H1 (cell line): ENCODE measurements at places on chromosomes 12 and 14. TPM values are rescaled to one million over a fixed set of nuclear protein-coding genes. Genes with fewer than 3 reads are reported as not detected.

DNA sequence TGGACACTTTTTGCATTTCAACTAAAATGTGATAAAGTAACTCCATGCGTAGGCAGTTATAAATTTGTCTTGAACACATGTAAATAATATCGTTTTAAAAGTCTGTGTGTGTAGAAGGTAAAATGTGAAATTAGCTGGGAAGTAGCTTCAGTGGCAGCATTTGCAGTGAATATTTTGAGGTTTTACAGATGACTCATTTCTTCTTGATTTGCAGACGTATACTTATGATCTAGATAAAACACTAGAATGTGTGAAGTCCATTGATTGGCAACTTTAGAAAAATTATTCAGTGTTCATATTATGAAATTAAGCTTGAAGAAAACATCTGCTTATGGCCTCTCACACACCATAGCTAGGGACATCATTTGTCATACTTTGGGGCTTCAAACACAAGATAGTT is 788.6 kb upstream of the NOVA1 start:
- H3K27ac ChIP-seq, result no peak overlapping the region
- DNase-seq, result no peak
- no peaks in the 10 kb centered on the region for H3K27me3 ChIP-seq
- no peaks in the 10 kb centered on the region for H3K36me3 ChIP-seq
- no peaks in the 10 kb centered on the region for H3K4me1 ChIP-seq

DNA sequence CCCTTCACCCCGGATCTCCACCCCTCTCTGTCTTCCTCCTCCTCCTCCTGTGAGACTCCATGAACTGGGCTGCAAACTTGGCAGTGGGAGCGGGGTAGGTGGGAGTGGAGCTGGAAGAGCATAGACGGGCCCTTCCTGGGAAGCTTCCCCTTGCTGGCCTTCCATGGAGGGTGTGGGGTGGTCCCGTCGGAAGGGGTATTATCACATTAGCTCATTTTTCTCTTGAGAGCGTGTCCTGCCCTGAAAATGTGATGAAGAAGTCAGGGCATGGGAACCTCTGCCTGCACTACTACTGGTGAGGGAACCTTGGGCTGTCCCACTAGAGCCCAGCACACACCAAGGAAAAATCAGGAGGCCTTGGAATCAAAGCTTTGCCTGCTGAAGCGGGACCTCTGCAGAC is 66.5 kb downstream of the CACNA1C start:
- H3K27ac ChIP-seq, result no peak overlapping the region
- H3K27me3 ChIP-seq, result peaks cover 1% of the 10 kb centered on the region
- DNase-seq, result no peak
- H3K36me3 ChIP-seq, result no peaks in the 10 kb centered on the region
- H3K4me1 ChIP-seq, result no peaks in the 10 kb centered on the region
- H3K4me3 ChIP-seq, result no peak overlapping the region

DNA sequence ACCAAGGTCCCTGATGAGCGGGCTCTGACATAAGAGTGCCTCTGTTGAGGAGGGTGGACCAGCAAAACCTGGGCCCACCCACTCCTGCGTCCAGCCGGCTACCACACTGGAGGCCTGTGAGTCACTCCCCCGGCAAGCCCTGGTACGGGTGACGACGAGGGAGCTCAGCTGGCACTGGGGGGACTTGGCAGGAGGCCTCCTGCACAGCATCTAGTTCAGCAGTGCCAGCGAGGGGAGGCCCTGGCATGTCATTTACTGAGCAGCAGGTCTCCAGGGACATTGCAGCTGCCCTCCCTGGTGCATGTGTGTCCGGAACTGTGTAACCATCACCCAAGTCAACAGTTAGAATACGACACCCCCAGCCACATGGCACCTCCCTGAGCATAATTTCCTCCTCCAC is 24.4 kb downstream of the CD9 start:
- no peak for DNase-seq
- peaks cover 4% of the 10 kb centered on the region for H3K4me1 ChIP-seq
- no peak overlapping the region for H3K27ac ChIP-seq
- H3K4me3 ChIP-seq, result no peak overlapping the region

DNA sequence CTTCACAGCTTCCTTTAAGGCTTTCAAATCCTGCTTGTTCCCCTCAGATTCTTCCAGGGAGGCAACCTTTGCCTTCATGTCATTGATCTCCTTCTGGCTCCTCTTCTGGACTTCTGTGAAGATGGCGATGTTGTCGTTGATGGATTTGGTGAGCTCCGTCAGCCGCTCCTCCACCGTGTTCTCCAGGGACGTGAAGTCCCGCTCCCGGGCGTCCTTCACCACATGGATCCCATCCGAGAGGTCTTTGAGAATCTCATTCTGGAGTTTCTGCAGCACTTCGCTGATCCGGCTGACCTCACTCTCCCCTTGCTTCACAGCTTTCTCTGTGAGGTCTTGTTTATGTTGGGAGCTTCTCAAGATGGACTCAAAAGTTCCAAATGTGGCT is 7.9 kb downstream of the CKAP4 start:
- no peaks in the 10 kb centered on the region for H3K4me1 ChIP-seq
- no peak overlapping the region for H3K27ac ChIP-seq
- H3K36me3 ChIP-seq, result peaks cover 23% of the 10 kb centered on the region

GRCh38 chr14:51507511-51507905 is 144.2 kb upstream of the FRMD6 start:
- DNase-seq, result no peak
- H3K36me3 ChIP-seq, result no peaks in the 10 kb centered on the region
- no peaks in the 10 kb centered on the region for H3K27me3 ChIP-seq
- H3K4me3 ChIP-seq, result no peak overlapping the region

DNA sequence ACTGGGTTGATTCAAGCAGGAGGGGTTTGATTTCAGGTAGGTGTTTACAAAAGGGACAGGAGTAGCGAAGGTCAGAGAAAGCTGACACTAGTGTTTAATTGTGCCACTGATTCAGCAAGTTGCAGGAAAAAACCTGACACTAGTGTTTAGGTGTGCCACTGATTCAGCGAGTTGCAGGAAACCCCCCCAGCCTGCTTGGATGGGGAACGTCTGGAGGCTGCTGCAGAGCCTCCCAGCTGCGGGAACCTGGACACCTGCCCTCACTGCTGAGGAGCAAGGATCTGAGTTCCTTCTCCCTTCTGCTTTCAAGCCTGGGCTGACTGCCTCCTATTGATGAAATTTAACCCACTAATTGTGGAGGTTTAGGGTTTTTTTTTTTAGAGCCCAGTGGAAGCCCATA is 84.2 kb downstream of the AVPR1A start:
- H3K4me3 ChIP-seq, result no peak overlapping the region
- no peak overlapping the region for H3K27ac ChIP-seq
- DNase-seq, result no peak
- no peaks in the 10 kb centered on the region for H3K4me1 ChIP-seq

- H3K4me3 ChIP-seq, result no peak overlapping the region
- no peaks in the 10 kb centered on the region for H3K36me3 ChIP-seq
- H3K27ac ChIP-seq, result no peak overlapping the region
- no peaks in the 10 kb centered on the region for H3K4me1 ChIP-seq
Measured at GRCh38 chr14:54864526-54864925, 38.1 kb downstream of the GCH1 start.

DNA sequence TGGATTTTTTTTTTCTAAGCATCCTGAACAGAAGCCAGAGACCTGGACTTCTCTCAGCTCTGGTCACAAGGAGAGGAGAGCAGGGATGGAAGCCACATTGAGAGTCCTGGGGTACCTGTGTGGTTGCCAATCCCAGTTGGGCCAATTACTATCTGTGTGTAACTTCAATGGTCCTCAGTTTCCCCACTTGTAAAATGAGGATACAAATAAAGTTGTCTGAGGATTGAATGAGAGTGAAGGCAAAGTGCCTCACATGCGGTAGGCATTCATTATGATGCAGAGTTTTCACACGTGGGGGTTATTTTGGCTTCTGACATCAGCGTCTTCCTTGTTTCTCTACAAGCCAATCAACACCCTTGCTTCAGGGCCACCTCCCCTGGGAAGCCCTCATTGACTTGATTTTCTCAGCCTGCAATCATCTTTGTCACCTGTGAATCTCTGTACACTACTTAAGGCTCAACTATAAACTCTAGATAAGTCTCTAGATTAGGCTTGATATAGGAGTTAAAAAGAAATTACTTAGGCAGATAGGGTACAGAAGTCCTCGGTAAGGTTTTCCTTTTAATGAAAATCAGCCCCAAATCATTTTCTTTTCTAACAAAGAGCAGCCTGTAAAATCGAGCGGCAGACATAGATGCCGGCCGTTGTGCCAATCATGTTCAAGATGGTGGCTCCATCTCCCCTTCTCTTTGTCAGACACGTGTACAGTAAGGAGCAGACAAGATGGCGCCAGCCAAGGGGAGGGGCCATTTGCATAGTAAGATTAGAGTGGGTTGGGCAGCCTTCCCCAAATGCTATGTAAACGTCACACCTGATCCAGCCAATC is 37.8 kb upstream of the FICD start:
- DNase-seq, result no peak
- H3K27me3 ChIP-seq, result no peaks in the 10 kb centered on the region
- H3K27ac ChIP-seq, result no peak overlapping the region
- no peaks in the 10 kb centered on the region for H3K36me3 ChIP-seq
- H3K4me3 ChIP-seq, result no peak overlapping the region
- H3K4me1 ChIP-seq, result no peaks in the 10 kb centered on the region

- H3K27ac ChIP-seq, result no peak overlapping the region
- H3K4me1 ChIP-seq, result no peaks in the 10 kb centered on the region; the same call in 1 of the 2 replicates
- H3K36me3 ChIP-seq, result no peaks in the 10 kb centered on the region; the same call in 1 of the 2 replicates
- DNase-seq, result no peak
Measured at GRCh38 chr14:66698503-66698902, 190.6 kb downstream of the GPHN start.

GRCh38 chr12:77076886-77077285 is 11.5 kb upstream of the E2F7 start:
- no peak overlapping the region for H3K27ac ChIP-seq
- H3K36me3 ChIP-seq, result no peaks in the 10 kb centered on the region
- no peak overlapping the region for H3K4me3 ChIP-seq
- H3K27me3 ChIP-seq, result no peaks in the 10 kb centered on the region
- H3K4me1 ChIP-seq, result no peaks in the 10 kb centered on the region

CD27 gene
- total RNA-seq, result 0.28 TPM in 1 of 2 replicates, not detected in the other

RAD9B gene
- not detected in 2 replicates for total RNA-seq

HOXC13 gene
- 0.13 TPM in 1 of 2 replicates, not detected in the other for total RNA-seq

REP15 gene
- 0.73 and 0.80 TPM in 2 replicates for total RNA-seq

FRMD6 gene
- total RNA-seq, result 20.8 and 23.7 TPM in 2 replicates

COA8 gene
- 35.0 and 35.5 TPM in 2 replicates for total RNA-seq

AQP2 gene
- not detected in 2 replicates for total RNA-seq

OR10P1 gene
- not detected in 2 replicates for total RNA-seq

EPYC gene
- total RNA-seq, result not detected in 2 replicates

APOLD1 gene
- 0.34 and 0.71 TPM in 2 replicates for total RNA-seq

CIROP gene
- total RNA-seq, result not detected in 2 replicates

SMCO3 gene
- total RNA-seq, result not detected in 2 replicates
